NCI-H1105 (cell line): ENCODE measurements at places on chromosomes 2 and 18.

DNA sequence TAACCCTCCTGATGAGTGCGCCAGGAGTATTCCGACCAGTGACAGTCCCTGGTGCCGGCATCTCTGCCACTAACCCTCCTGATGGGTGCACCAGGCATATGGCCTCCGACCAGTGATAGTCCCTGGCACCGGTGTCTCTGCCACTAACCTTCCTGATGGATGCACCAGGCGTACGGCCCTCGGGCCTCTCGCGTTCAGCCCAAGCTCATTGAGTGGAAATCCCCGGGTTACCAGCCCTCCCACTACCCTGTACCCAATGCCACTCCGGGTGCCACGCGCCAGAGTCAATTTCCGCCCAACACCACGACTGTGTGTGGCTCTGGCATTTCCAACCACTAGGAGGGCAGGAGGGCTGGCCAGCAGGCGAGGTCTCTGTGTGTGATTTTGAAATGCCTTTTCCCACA, 11.7 kb upstream of the GPC1 start:
- DNase-seq, result no peak

- no peak for DNase-seq
Measured at GRCh38 chr2:231412618-231412963, 17.1 kb downstream of the B3GNT7 start.

DNA sequence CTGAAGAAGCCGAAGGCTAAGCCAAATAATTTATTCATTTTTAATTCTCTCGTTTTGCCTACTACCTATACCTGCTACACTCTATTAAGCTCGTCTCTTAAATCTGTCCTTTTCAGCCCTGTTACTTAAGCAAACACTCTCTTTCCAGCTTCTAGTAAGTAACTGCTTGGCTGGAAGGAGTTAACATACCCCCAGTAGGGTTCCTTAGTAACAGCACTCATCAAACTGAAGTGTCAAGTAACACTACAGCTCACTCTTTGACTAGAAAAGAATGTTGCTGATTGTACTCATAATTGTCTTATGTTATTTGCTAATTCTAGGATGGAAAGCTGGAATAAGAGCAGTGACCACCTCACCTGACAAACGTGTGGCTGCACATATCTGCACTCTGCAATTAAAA, 120.0 kb upstream of the SCN7A start:
- peak; percentile 48 for DNase-seq

DNA sequence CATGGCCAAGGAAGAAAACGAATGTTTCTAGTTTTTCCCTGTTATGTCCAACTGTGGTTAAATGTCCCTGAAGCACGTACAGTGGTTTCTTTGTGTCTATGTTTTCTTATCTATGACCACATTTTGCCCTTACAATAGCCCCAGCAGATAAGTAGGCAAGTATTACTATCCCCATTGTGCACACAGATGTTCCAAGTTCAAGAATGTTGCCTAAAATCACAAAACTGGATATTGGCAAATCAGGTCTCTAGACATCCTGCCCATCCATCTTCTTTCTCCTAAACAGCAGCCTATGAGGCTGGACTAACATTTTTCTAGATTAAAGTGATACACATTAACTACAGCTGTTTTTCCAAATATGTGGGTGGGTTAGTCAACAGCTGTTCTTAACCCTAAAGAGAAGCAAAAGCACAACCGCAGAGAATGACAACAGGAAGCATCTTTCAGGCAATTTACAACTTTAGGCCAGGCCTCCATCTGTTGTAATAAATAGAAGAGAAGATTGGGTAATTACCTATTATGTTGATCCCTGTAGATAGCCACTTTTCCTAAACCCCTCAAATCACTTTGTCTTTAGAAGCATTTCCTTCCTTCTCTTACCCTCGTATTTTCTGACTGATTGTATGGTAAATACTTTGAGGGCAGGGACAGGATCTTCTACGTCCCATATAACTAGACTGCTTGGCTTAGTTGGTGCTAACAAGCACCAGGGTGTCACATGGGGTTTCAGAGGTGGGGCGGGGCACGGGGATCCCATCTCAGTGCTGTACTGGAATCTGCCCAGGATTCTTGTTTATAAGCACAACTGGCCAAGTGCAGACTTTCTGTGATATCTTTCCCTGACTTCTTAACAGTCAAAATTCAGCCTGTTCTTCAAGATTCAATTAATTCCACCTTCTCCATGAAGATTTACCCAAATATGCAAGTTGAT, 132.1 kb upstream of the SETBP1 start:
- no peak for DNase-seq

DNA sequence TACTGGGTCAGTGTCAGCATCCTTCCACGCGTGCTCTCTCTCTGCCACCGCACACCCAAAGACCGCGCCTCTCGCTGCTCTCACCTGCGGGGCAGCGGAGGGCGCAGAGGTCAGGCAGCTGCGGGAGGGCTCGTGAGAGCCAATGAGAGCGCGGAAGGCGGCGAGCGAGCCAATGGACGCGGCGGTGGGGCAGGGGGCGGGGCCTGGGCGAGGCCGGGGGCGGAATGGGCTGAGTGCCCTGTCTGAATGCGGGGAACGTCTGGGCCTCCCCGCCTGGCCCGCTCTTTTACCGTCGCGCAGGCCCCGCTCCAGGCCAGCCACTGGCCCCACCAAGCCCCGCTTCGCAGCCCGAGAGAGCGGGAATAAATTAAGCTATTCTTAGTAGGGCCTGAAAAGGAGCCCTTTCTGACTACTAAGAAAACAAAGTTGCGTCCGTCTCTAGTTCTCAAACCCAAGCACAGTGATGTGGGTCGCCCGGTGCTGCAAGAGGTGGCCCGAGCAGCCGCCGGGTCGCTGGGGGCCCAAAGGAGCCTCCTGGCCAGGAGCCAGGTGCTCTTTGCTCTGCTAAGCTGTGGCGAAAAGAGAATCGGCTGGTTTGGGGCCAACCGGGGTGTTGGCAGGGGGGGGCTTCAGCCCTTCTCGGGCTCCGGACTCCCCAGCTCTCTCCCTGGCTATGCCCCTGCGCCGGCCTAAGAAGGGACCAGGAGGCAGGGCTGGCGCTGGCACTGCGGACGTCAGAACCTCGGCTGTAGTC, 81.1 kb upstream of the GLI2 start:
- DNase-seq, result no peak

DNA sequence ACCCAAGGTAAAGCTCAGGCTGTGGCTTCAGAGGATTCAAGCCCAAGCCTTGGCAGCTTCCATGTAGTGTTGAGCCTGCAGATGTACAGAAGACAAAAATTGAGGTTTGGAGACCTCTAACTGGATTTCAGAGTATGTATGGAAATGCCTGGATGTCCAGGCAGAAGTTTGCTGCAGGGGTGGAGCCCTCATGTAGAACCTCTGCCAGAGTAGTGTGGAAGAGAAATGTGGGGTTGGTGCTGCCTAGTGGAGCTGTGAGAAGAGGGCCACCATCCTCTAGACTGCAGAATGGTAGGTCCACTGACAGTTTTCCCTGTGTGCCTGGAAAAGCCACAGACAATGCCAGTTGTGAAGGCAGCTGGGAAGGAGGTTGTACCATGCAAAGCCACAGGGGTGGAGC, 239.9 kb downstream of the SPAG16 start:
- DNase-seq, result no peak

DNA sequence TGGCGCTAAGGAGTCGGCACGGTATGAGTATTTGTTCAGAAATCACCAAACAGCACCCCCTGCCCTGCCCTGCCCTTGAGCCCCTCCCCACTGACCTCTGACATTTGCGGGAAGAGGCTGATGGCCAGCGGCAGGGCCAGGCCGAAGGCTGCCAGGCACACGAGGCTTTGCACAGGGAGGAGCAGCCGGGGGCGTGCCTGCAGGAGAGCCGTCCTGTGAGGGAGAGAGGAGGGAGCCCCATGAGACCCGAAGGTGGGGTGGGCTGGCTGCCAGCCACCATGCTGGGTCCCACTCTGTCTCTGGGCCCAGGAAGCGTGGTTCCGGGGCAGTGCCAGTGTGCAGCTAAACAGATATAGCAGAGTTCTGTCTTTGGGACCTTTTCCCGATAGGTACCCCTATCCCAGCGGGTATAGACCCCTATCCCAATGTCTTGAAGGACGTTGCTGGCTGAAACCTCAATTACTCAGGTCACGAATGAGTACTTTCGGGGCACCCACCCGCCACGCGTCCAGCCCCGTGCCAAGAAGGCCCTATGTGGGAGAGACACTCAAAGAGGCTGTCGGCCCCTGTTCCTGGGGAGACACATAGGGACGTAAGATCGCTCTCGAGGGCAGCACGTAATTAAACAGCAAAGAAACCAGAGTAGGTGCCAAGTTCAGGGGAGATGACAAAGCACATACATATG, 43.9 kb downstream of the EMX1 start:
- no peak for DNase-seq

GRCh38 chr18:51425475-51425874, 228.0 kb upstream of the MEX3C start:
- DNase-seq, result no peak

DNA sequence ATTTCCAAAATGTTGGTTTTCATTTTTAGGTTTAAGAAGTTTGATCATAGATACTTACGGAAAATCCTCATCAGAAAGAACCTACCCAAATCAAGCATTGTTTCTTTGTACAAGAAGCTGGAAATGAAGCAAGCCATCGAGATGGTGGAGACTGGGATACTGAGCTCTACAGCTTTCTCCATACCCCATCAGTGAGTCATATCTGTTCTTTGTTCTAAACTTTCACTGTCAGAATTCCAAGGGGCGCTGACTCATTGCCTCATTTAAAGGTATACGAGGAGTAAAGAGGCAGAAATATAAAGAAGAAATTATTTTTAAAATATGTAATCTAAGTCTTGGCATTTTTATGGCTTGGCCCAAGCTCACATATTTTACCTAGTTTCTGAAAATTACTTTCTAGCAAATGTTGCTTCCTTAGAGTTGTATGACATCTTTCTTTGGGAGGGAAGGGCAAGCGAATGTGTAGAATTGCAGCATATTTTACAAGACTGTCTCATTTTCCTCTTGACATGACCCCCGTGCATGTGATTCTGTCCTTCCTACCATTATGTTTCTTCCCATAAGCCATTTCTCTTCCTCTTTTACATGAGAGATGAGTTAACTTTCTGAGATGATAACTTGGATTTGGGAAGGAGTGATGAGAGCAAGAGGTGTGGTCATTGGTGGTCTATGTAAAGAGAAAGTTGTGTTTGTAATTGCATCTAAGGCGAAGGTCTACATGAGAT, 41.2 kb downstream of the SLC9A4 start:
- no peak for DNase-seq
